ENCODE measurements at places on chromosomes 16 and 17.

DNA sequence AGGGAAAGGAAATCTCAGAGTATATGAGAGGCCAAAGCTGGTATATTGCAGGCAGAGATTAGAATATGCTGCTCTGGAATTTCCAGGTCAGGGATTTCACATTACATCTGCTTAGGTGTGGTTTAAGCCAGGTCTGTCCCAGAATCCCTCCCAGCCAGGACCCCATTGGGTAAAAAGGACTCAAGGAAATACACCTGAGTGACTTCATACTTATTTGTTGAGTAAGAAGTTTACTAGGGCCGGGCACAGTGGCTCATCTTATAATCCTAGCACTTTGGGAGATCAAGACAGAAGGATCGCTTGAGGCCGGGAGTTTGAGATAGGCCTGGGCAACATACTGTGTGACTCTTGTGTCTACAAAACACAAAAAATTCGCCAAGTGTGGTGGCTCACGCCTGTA is 7.2 kb downstream of the PIPOX start:
- no peak for DNase-seq

GRCh38 chr16:46980926-46981325 is 7.5 kb upstream of the DNAJA2 start:
- DNase-seq = no peak

- DNase-seq = no peak
Observed at GRCh38 chr16:21523411-21524067, 75.8 kb upstream of the METTL9 start.

DNA sequence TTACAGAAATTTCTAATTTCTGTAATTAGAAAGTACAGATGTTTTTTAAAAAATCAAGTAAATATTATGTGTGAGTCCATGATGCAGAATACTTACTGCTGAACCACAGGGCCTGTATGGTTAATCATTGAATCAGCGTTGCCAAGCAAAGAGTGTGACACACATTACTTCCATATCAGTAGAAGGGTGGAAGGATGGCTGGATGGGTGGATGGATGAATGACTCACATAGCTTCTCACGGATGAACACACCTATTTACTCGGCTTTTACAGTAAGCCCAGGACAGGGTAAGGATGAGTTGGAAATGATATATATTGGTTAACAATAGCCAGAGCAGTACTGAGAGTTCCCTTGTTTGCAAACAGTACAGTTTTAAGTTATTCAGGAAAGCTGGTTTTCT is 495.9 kb upstream of the RBFOX1 start:
- no peak for DNase-seq

GRCh38 chr16:61791464-61791863 is 244.8 kb downstream of the CDH8 start:
- DNase-seq = no peak

- no peak for DNase-seq
Observed at GRCh38 chr17:35748979-35749378, 4.1 kb downstream of the GAS2L2 start.

Measured in naive thymus-derived CD8-positive, alpha-beta T cell (primary cell).